ENCODE measurements at places on chromosomes 5 and 9.

- no peak for DNase-seq
Observed at GRCh38 chr5:385321-385720, 57.7 kb upstream of the EXOC3 start.

- DNase-seq, result no peak
Observed at GRCh38 chr5:178349075-178349511, 116.5 kb upstream of the PHYKPL start.

DNA sequence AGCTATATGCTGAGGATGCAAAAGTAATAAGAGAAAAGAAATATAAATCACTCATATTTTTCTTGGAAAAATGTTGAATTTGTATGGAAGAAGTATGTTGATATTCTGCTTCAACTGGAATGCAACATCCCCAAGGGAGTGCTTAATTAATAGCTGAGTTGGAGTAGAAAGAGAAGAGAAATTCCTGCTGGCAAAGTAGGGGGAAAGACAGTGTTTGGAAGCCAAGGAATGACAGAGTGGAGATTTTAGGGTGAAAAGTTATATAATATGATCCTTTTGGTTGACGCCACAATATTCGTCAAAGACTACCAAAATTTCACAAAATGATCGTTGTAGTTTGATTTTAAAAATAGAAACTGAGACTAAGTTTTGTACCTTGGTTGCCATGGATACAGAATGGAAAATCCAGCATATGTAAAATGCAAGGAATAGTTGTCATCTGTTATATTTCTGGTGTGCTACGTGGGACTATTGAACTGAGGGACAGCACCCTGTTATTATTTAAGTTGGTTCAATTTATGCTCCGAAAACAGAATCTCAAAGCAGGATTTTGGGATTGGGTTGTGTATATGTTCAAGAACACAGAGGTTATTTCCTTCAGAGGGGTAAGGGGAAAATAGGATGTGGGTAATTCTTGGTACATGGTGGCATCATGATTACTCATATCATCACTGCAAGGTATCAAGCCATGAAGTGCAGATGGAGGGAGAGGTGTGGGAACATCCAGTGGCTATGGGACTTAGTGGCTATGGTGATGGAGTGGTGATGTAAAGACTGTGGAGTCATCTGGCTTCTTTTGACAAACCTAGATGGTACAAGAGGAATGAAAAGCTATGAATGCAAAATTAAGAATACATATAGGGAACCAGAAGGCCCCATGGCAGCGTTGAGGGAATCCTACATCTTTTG lies 61.0 kb downstream of the SUB1 start:
- DNase-seq, result no peak

- DNase-seq, result no peak
Observed at GRCh38 chr9:116543731-116544400, 143.2 kb upstream of the TRIM32 start.

DNA sequence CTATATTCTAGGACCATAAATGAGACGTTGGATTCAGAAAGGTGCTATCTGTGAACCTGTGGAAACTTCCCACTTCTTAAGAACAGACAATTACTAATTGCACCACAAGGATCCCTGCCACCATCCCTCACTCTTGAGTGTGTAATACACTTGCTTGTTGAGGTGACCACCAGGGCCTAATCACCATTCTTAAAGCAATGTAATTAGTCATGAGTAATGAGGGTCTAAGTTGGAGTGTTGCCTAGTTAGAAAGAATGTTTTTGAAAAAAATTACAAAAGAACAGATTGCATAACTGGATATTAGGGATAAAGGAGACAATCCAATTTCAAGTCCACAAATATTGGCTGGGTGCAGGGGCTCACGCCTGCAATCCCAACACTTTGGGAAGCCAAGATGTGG lies 56.9 kb upstream of the TRIO start:
- DNase-seq, result no peak

DNA sequence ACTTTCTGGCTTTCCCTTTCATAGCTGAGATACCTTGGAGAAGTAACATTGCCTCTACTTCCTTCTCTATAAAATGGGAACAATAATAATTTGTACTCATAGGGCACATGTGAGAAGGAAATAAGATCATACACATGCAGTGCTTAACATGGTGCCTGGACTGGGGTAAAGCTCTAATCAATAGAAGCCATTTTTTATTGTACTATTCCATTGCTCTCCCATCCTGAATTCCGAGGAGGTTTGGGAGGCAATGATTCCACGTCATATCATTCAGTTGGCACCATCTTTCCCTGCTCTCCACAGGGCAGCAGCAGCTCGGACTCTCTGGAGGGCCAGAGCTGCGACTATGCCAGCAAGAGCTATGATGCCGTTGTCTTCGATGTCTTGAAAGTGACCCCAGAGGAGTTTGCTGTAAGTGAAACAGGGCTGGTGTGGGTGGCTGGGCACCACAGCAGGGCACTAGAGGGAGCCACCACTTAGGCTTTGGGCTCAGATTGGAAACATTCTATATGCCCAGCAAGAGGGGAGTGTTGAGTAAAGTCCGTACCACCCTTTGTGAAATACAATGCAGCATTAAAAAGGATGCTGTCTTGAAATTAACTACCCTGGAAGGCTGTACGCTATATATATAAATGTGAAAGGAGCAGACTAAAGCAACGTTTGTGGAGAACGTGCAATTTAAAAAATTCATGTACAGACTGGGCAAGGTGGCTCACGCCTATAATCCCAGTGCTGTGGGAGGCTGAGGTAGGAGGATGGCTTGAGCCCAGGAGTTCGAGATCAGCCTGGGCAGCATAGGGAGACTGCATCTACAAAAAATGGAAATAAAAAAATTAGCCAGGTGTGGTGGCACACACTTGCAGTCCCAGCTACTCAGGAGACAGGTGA lies 51.2 kb downstream of the RALGPS1 start:
- DNase-seq, result no peak

DNA sequence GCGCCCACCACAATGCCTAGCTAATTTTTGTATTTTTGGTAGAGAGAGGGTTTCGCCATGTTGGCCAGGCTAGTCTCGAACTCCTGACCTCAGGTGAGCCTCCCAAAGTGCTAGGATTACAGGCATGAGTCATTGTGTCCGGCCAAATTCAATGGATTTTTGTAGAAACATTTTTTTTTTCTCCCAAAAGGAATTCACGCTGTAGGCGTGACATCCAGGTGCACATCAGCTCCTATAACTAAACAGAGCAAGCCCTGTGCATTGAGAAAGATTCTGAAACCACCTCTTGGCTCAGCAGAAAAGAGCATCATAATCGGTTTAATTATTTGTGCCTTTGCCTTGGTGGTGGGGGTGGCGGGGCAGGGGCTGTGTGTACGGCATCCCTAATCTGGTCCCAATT lies 32.9 kb upstream of the DAB2IP start:
- no peak for DNase-seq
